ENCODE measurements at places on chromosomes 11 and 22.

DNA sequence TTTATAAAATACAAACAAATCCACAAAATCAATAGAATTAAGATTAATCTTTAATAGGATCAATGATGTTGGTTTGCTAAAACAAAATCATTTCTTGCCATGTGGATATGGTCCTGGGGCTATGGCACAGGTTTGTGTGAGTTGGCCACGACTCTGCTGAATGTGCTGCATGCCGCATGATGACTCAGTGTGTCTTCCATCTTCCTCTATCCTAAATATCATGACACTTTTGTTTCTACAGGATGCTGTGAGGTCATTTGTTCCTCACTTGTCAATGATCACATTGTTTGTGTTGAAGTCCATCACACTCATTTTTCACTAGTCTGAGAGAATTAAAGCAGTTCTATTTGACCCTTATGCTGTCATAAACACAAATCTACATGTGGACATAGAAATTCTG, 167.2 kb upstream of the ZBED5 start:
- DNase-seq, result no peak

GRCh38 chr11:1225386-1226225, 2.7 kb downstream of the MUC5B start:
- no peak for DNase-seq

DNA sequence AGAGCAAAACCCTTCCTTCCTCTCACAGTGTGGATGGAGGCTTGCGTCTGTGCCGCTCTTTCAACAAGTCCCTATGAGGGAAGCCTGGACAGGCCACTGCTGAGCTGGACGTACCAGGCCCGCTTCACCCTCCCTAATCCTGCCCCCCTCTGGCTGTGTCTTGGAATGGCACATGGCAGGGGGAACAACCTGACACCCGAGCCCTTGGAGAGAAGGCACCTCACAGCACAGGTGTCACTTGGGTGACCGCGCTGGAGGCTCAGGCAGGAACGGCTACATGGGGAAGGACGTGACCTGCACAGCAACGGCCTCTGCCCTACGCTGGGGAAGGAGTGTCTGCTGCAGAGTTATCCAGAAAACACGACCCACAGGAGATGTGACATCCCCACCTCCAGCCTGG, 11.0 kb downstream of the CARS1 start:
- no peak for DNase-seq

- no peak for DNase-seq
Observed at GRCh38 chr22:35695202-35695601, 22.5 kb upstream of the APOL5 start.

- no peak for DNase-seq
Observed at GRCh38 chr22:42313204-42313603, 42.8 kb upstream of the TCF20 start.

GRCh38 chr22:30857791-30858190, 110.8 kb downstream of the MORC2 start:
- DNase-seq, result no peak

GRCh38 chr11:43920598-43921419, 21.6 kb upstream of the C11orf96 start:
- DNase-seq, result no peak

DNA sequence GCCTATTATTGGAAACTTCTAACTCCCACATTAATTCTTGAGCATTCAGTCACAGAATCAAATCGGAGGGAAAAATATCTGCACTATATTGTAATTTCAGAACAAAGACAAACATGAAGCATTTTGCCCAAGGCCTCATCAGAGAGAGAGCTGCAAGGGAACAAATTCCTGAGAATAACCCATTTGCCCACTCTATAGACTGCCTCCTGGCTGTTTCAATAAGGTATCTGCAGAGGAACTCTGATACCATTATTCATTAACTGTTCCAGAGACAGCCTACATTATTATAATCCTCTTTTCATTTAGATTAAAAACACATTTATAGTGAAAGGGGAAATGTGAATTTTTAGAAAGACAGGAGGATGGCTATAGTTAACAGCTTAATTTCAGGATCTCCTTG, 663.9 kb downstream of the DLG2 start:
- DNase-seq, result no peak

DNA sequence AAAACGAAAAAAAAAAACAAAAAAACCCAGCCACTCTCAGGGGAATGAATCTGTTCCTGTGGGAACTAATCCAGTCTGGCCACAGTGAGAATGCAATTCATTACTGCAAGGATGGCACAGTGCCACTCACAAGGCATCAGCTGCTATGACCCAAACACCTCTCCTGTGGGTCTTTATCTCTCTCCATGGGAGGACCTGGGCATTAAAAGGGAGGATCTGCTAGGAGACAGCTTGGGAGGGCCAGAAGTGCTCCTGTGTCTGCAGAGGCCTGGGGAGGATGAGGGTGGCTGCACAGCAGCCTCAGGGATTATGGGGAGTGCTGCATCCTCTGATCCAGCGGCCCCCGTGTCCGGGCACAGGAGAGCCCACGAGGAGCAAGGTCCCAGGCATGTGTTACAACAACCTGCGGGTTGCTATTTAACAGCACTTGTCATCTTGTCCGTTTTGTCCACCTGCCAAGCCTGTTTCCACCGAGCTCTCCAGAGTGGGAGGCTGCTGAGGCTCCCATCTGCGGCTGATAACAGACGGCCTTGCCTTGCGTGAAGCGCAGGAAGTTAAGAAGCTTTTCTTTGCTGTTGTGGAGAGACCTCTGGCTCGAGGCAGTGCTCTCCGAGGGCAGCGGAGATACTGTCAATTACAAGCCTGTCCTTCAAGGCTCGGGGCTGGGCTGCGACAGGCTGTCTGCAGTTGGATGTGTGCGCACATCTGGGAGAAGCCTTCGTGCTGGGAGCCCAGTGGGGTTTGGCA, 97.7 kb downstream of the NXPE2 start:
- DNase-seq, result no peak

DNA sequence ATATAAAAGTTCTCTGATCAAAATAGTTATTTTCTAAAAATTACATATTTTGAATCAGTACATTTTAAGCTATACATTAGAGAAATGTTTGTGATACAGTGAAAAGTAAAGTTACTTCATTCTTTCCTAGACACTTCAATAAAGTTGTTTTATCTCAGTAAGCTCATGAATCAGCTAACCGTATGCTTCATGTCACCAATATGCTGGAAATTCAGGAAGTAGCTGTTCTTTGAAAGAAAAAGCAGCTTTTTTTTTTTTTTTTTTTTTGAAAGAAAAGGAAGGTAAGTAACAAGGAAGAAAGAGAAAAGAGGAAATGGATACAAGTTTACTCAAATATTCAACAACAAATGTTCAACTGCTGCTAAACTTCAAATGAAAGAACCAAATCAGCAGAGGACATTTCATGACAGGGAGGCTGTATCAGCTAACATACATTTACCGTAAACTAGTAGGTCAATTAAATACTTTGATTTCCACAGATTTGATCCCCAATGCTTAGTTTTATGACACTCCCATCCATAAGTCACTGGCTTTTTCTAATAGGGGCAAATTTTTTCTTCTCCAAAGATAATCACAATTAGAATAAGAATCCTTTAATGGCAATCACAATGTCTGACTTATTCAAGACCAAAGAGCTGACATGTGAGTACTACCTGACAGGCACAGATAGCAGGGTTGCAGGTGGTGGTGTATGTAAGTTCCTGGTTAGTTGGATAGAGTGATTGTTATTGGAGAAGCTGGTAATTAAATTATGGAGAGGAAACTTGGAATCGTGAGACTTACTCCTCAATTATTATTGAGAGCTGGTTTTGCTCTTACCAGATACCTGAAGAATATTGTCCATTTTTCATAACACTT, 754 bp downstream of the OR52A1 start:
- DNase-seq, result no peak

- no peak for DNase-seq
Observed at GRCh38 chr11:108137212-108137611, 15.8 kb downstream of the ACAT1 start.

GRCh38 chr22:45511847-45512261, 9.2 kb downstream of the FBLN1 start:
- DNase-seq, result no peak

DNA sequence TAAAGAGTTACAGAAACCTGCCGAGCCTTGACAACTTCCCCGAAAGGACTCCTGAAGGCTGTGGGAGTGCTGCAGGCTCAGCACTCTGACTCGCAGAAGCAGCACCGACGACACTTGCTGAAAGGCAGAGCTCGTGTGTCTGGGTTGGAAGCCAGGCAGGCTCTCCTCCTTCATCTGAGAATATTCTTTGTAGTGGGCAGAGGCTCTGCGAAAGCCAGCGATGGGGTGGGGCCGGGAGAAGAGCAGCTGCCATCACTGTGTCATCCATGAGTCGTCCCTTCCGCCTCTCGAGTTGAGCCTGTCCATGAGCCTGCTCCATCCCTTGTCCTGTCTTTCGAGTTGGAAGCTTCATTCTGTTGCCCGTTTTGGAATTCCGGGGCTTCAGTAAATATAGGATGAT, 11.9 kb downstream of the GLB1L2 start:
- no peak for DNase-seq

DNA sequence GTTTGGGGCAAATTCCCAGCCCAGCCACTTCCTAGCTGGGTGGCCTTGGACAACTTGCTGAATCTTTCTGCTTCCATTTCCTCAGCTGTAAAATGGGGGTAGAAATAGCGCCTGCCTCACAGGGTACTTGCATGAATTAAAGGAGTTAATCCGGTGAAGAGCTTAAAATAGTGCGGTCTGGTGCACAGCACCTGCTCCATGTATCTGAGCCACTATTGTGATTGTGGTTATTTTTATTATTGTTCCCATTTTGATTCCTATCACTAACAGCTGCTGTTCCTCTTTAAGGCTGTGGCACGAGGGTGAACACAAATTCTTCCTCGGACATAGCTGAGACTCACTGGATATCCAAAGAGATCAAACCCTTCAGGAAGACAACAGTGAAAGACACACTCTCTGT, 46.9 kb upstream of the TP53I11 start:
- no peak for DNase-seq

- DNase-seq, result no peak
Observed at GRCh38 chr11:128680906-128681305, 13.0 kb upstream of the FLI1 start.

DNA sequence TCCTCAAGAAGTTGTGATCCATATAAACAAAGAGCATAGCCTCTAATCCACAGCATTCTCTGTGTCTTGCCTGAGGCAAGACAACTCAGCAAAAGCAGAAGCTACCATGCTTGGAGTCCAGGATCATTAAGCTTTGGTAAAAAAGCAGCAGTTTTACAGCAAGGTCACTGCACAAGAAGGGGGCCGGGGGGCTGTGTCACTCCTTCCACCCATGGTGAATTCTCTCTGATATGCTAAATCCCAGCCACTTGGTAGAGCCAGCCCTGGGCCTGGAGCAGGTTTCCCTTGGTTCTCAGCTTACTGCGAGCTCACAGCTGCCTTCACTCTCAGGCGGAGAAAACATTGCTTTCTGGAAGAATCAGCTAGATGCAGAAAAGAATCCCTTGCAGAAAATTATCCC, 144.7 kb downstream of the TENM4 start:
- no peak for DNase-seq

GRCh38 chr11:118488480-118489109, 38.7 kb upstream of the TTC36 start:
- DNase-seq, result peak; percentile 49
